ENCODE measurements at places on chromosomes 11 and 22.

DNA sequence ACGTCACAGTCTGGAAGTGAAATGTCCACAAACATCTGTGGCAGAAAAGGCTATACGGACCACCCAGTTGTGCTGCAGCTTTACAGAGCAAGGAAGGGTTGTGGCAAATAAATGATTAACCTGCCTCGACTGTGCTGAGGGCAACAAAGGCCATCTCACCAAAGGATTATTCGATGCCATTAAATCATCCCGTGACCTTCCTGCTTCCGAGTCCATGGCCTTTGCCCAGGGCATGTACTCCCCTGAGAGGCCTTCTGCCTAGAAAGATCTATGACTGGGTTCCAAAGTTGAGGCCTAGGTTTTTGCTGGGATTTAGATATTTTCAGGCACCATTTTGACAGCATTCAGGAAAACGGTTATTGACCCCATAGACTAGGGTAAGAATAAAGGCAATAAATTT, 9.2 kb downstream of the CDPF1 start:
- no peak for DNase-seq

- no peak for DNase-seq
Measured at GRCh38 chr11:44780940-44781631, 54.3 kb downstream of the TSPAN18 start.

DNA sequence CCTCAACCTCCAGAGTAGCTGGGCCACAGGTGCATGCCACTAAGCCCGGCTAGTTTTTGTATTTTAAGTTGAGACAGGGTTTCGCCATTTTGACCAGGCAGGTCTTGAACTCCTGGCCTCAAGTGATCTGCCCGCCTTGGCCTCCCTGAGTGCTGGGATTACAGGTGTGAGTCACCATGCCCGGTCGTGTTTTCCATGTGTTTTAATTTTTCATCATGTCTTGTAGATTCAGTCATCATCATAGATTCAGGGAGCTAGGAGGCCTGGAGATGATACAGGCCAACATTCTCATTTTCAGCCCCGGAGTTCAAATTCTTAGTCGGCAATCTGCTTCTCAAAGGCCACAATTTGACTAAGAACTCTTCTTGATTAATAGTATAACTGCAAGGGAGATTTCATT, 73.5 kb upstream of the GRAMD1B start:
- DNase-seq: no peak

- DNase-seq: no peak
Measured at GRCh38 chr11:44304091-44305025, 5.6 kb downstream of the ALX4 start.

DNA sequence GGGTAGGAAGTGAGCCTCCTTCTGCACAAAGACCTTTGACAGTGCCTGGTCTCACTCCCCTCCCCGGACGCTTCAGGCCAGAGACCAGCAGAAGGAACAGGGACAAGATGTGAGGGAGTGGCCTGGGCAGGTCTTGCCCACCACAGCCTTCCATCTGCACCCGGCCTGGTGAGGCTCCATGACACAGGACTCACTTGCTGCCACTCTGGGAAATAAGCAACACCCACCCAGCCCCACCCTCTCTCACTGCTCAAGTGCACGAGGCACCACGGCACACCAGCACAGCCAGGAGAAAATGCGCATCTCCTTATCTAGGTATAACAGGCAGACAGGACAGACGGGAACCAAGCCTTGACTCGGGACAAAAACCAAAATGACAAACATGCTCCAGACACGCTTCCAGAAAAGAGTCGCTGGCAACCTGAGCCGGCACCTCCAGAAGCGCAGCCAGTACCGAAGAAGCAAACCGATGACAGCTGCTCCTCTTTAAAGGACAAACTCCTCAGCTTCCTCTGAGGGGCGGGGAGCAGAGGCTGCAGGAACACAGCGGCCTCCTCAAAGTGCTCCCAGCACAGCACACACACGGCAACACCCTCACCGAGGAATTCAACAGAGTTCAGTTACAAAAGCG, 41.7 kb downstream of the BRD1 start:
- DNase-seq: no peak

- no peak for DNase-seq
Measured at GRCh38 chr11:104624021-104624420, 274.2 kb downstream of the CASP12 start.

- no peak for DNase-seq
Measured at GRCh38 chr11:123628936-123629683, 25.3 kb downstream of the SCN3B start.

GRCh38 chr11:119615882-119616196, 113.2 kb downstream of the NECTIN1 start:
- no peak for DNase-seq

DNA sequence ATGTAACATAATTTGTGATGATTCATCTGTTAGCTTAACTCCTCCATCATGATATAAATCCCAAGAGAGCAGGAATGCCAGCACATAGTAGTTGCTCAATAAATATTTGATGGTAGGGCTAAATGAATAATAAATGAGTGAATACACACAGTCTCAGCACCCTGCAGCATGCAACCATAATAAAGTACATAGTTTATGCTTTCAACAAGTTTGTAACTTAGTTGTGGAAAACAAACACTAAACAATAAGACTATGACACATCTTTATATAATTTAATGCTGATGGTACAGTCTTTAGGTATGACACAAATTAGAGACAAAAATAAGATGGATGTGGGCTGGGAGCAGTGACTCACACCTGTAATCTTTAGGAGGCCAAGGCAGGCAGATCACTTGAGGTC, 3.8 kb downstream of the ALKBH8 start:
- DNase-seq: no peak

- no peak for DNase-seq
Measured at GRCh38 chr11:92964471-92964870, 5.0 kb upstream of the MTNR1B start.

DNA sequence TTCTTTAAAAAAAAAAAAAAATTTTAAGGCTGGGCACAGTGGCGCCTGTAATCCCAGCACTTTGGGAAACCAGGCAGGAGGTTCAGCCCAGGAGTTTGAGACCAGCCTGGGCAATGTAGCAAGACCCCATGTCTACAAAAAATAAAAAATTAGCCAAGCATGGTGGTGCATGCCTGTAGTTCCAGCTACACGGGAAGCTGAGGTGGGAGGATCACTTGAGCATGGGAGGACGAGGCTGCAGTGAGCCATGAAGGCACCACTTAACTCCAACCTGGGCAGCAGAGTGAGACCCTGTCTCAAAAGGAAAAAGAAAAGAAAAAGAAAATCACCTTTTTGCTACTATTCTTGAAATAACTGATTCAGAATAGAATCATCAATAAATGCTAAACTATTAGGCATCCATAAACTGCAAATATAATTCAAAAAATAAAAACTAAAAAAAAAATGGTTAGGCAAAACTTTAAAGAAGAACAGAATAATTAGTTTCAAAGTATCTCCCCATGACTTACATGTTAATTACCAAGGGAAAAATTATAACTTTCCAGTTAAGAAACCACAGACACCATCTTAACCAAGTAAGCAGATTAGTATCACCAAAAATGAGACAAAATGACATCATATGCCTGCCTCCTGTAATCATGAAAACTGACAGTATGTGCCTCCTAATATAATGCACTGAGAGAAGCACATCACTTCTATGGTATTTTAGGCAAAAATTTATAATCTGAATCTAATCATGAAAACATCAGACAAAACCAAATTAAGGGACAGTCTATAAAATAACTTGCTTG, 63.6 kb downstream of the DENND5A start:
- no peak for DNase-seq
